ENCODE measurements at places on chromosomes 3 and 15.

DNA sequence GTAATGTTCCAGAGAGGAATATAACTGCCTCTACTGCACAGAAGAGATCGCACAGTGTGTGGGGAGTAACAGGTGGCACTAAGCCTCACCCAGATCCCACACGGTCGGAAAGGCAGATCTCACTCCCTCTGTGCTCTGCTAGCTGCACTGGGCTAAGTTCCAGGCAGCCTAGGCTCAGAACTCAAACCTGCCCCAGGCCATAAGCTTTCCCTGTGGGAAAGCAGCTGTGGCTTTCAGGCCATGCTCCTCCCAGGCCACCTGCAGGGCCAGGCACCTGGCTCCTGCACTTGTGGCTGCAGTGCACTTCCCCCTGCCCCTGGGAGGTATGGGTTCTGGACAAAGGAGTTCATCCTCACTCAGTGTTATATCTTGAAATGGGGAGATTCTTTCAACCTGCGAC is 27.5 kb downstream of the PCCB start:
- DNase-seq: peak; percentile 31

DNA sequence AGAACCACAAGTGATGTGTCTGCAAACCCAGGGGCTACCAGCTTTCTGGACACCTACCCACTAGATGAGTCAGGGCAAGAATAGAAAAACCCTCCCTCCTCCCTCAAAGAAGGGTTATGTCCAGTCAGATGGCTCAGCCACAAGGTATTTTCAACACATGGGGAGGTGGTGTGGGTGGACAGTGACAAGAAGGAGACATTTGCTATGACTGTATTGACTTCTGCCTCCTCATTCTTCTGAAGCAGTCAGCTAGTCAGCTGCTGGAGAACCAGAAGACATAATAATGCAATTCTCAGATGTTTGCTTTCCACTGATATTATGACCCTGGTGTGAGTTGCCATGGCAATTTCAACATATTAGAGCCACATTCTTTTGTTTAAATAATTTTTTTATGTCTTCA is 66.7 kb upstream of the GOLGA8B start:
- DNase-seq: no peak

- DNase-seq: no peak
These were observed 86.0 kb upstream of the GALNT15 start for GRCh38 chr3:16088496-16088895.

DNA sequence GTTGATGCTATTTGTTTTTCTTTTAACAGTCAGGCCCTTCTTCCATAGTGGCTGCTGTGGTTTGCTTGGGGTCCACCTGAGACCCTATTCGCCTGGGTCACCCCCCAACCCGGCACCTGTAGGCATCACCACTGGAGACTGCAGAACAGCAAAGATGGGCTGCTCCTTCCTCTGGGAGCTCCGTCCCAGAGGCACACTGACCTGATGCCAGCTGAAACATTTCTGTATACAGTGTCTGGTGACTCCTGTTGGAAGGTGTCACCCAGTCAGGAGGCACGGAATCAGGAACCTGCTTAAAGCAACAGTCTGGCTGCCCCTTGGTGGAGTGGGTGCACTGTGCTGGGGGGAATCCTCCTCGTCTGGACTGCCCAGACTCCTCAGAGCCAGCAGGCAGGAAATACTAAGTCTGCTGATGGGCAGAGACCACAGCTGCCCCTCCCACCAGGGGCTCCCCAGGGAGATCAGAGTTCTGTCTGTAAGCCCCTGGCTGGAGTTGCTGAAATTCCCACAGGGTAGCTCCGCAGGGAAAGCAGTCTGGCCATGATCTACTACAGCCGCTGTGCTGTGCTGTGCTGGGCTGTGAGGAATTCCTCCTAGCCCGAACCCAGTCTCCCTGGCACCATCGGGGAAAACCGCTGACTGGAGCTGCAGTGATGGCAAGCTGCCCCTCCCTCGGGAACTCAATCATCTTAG is 248.2 kb downstream of the TBC1D5 start:
- DNase-seq: no peak

DNA sequence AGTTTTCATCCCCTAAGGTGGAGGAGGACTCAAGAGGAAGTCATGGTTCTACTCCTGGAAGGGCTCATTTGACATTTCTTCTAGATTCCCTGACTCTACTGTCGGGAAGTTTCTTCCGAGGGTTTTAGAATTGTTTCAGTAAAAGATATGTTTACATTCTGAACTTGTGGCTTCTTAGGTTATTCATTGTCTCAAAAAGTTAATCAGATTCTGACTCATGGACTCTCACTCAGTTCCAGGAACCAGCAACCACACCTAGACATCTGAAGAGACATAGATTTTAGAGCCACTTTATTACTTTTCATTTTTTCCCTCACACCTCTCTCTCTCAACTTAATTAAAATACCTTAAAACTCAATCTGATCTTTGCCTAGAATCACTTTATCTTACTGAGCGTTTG is 862.6 kb downstream of the AGBL1 start:
- DNase-seq: no peak

DNA sequence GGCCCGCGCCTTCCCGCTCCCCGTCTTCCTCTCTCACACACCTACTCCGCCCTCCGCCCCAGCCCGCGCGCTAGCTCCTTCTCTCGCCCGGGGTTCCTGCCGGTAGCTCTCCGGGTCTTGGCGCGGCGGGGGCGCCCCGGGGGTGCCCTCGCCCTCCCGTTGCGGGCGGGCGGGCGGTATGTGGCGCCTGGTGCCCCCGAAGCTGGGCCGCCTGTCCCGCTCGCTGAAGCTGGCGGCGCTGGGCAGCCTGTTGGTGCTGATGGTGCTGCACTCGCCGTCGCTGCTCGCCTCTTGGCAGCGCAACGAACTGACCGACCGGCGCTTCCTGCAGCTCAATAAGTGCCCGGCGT is 507 bp downstream of the DIPK2A start:
- no peak for DNase-seq

GRCh38 chr3:52829906-52830463 is 487 bp downstream of the ITIH4 start:
- DNase-seq: no peak

DNA sequence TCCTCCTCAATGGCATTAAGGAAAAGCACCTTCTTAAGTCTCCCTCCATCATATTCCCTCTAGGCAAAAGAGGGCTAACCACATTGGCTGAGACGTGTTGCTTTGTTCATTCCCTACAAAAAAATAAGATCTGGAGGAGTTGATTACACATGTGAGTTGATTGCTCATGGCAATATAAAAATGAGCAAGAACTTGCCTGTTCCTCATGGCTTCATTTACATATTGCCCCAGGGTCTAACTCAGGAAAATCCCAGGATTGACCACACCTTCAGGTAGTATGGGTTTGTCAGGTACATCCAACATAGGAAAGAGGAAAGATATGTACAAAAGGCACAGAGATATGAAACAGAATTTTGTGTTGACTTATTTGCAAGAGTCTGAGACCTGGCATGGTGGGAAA is 35.5 kb downstream of the NFKBIZ start:
- no peak for DNase-seq

DNA sequence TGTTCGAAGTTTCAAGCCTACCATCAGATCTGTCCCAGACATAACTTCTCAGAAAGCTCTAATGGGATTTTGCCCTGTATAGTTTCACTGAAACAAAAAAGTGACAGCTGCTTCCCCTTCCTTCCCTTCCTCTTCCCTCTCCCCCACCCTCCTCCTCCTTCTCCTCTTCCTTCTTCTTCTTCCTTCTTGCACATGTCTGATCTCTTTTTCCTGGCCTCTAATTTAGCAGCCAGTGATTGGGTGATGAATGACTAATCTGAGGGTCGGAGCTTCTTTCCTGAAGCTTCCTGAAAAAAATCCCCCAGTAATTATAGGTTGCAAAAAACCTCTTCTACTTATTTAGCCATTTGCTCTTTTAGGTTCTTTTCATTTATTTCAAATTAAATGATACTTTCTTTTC is 168.7 kb downstream of the POTEB3 start:
- DNase-seq: no peak

DNA sequence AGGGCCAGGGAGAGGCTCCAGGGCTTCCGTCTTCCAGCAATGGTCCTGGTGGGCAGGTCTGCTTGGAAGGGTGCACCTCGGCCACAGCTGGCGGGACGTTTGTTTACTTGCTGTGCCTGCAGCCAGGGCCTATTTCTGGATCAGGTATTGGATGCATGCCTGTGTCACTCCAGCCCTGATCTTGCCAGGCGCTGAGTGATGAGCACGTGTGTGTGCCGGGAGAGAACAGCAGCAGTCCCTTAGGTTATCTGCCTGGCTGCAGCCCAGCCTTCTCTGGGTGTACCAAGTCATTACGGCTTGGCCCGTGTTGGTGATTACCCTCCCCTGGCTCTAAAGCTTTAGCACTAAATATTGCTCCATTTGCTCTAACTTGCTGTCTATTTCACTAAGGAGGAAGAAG is 14.9 kb downstream of the CCDC32 start:
- no peak for DNase-seq

DNA sequence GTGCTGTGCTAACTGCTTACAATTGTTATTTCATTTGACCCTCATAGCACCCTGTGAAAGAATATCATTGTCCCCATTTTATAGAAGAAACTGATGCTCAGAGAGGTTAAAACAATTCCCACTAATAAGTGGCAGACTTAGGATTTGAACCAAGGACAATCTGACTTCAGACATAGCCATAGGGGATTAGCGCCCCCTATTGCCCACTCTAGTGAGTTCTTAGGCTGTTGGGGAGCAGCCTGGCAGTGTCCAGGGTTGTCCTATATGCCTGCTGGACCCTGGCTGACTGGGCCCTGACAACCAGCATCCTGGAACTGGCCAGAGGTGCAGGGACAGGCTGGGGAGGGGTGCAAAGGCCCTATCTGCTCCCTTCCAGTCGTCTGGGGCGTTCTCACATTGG is 15.4 kb downstream of the DPH3 start:
- no peak for DNase-seq

DNA sequence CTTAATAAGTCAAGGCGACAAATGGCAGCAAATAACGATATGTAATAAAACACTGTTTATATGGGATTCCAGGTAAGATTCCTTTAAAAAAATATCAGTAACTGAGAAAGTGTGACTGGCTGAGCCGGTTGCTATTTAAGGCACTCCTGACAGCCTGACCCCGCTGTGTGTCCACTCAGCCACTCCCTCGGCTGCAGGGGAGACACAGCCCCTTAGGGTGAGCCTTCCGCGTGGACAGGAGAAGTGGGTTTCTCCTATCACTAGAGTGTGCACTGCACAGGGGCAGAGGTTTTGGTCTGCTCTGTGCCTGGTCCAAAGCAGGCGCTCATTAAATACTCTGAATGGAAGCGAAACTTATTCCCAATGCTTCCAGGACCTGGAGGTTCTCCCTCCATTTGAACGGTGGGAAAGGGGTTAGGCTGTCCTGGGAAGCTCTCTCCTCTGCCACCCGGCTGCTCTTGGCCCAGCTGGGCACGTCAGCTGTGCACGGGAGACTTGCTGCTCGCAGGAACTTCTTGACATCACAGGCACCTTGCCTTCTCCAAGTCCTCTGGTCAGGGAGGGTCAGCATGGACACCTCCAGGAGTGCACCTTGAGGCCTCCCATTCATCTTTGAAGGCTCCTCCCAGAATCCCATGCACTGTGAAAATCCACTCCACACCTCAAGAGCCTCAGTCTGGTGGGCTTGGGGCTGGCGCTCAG is 43.3 kb upstream of the SLCO2A1 start:
- DNase-seq: no peak

DNA sequence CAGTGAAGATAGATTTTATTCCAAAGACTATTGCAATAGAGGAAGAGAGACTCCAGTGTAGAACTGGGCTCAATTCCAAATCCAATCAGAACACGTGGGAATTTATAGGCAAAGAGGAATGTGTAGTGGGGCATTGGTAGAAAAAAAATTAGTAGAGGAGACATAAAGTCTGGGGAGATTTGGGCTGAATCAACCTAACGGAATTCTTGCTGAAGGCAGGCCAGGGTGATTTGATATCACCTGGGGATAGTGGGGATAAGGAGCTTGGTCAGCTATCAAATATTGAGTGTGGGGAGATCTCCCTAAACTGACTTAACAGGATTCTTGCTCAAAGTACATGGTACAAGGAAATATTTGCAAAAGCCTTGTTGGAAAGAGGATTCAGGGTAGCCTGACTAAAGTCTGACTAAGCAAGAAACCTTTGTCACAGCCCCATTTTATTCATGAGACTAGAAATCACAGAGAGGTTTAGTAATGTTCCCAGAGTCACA is 29.6 kb downstream of the SST start:
- DNase-seq: no peak

- DNase-seq: no peak
These were observed 46.2 kb downstream of the LIPC start for GRCh38 chr15:58478035-58478434.

- no peak for DNase-seq
These were observed 5.9 kb downstream of the TMEM43 start for GRCh38 chr3:14130707-14131106.

GRCh38 chr3:9690451-9691450 is 12.9 kb upstream of the CPNE9 start:
- DNase-seq: no peak

GRCh38 chr3:6351752-6352151 is 509.2 kb upstream of the GRM7 start:
- DNase-seq: no peak

- DNase-seq: no peak
These were observed 242.0 kb upstream of the MRPL3 start for GRCh38 chr3:131744765-131745164.

DNA sequence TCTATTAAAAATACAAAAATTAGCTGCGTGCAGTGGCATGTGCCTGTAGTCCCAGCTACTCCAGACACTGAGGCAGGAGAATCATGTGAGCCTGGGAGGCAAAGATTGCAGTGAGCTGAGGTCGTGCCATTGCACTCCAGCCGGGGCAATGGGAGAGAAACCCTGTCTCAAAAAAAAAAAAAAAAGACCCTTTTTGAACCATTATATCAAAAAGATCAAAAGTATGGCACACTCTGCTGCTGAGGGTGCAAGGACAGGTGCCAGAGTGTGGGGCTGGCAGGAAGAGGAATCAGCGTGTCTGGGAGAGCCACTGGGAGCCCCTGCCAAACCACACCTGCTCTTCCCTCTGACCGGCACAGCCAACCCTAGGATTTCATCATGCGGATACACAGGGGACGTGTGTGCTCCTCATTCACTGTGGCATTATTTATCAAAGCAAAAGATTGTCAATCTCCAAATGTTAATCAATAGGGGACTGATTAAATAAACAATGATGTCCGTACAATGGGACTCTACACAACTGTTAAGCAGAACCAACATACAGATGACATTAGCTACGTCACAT is 147.3 kb upstream of the TLE3 start:
- no peak for DNase-seq

GRCh38 chr3:184942735-184943134 is 130.8 kb downstream of the VPS8 start:
- DNase-seq: no peak

DNA sequence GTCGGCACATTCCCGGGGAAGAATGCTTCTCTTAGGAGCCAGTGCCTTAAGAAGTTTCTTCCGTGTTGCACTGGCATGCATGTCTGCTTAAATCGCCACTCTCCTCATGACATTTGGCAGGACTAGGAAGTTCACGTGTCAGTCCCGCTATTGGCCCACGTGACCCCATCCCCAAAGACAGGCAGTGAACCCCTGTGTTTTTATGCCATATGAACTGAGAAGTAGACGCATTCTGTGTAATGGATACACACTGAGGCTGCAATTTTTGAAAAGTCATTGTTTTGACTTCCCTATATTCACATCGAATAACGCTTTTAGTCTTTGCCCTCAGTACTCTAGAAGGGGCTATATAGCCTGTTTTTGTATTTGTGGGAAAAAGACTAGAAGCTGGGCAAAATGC is 125.6 kb upstream of the TBL1XR1 start:
- DNase-seq: no peak

GRCh38 chr3:45960289-45960688 is 17.0 kb downstream of the CXCR6 start:
- no peak for DNase-seq

- no peak for DNase-seq
These were observed 525 bp downstream of the SETD2 start for GRCh38 chr3:47163169-47164006.
